ENCODE measurements at places on chromosomes 7 and 10.

- no peak for DNase-seq
Measured at GRCh38 chr10:84256510-84257342, 11.9 kb downstream of the RGR start.

- DNase-seq = no peak
Measured at GRCh38 chr7:341841-342638, 52.1 kb downstream of the FOXL3 start.

DNA sequence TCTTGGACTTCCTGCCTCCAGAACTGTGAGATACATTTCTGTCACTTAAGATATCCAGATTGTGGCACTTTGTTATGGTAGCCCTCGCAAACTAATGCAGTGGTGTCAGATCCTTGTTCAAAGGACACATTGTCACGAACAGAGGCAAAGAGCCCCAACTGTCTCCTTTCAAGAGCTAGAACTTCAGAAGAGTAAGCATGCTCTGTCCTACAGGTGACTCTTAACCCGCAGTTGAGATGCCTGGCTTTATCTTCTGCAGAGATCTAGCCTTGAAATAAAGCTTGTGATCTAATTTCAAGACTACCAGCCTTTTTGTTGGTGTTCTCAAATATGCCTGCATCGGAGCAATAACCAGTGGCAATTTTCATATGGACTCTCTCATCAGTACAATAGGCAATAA lies 134.4 kb downstream of the ATXN7L1 start:
- DNase-seq = no peak

DNA sequence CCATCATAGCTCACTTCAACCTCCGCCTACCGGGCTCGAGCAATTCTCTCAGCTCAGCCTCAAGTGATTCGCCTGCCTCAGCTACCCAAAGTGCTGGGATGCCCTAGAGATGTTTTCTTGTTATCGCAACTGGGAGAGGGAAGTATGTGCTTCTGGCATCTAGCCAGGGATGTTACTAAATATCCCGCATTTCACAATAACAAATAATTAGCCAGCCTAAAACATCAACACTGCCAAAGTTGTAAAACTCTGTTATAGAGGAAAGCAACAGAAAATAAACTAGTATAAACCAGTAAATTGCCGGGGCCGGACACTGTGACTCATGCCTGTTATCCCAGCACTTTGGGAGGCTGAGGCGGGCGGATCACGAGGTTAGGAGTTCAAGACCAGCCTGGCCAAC lies 7.2 kb downstream of the INA start:
- no peak for DNase-seq

- no peak for DNase-seq
Measured at GRCh38 chr10:49275896-49276295, 23.1 kb upstream of the C10orf71 start.

DNA sequence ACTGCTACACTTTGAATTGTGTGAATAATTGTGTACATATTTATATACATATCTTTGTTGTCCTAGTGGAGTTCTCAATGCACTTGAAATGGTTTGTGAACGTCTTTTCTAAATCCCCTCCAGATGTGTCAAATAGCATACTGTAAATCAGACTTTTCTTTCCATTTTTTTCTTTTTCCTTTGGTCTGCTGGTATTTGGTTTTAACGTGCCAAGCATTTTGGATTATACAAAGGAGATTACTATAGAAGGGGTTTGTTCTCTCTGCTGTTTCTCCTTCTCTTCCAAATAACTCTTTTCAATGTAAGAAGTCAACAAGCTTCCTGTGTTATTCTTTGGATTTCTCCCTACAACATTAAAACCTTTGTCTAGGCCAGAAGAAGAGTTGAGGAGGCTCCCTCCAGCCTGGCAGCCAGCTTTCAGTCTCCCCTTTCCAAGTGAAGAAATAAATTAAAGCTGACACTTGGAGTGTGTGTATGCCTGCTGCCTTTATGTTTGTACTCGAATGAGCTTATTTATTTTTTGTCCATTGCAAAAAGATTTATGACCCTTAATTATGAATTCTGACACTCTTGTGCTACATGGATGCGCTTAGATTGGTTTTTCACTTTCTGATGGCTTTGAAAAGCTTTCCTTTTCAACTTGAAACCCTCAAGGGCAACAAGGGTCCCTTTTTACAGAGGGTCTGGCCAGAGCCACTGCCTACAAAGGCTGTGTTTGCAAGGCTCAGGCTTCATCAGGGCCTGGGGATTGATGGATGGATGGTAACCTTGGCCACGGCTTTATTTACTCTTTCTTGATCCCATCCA lies 107.8 kb downstream of the RAB18 start:
- DNase-seq = no peak

DNA sequence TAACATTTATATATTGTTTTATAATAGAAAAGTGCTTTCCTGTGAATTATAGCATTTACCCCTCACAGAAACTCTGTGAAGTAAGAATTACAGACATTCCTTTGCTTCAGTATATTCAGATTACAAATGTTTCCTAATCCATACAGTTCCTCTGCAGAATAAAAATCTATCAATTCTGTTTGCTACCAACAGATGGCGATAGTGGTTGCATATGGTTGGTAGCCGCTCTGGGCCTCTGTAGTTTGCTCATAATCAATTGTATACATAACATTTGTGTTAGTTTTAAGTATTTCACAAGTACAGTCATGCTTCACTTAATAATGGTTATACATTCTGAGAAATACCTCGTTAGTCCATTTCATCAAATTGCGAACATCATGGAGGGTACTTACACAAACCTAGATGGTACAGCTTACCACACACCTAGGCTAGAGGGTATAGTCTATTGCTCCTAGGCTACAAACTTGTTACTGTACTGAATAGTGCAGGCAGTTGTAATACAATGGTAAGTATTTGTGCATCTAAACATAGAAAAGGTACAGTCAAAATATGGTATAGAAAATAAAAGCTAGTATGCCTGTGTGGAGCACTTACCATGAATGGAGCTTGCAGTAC lies 94.4 kb upstream of the STEAP4 start:
- DNase-seq = no peak

DNA sequence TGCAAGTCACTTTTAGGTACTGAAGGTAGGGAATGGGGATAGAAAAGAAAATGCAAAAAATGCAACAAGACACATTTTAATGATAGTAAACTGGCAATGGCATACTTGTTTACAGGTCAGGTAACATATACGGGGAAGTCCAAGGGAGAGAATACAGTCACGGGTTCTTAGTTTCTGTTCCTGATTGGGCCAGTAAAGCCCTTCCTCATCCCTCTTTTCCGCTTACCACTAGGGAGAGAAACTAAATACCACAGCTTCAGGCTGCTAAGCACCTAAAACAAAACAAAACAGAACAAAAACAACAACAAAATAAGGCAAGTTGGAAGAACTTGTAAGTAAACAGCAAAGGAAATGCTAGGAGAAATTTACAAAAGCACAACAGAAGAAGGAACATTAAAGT lies 65.2 kb upstream of the OGDHL start:
- DNase-seq = no peak

- DNase-seq = no peak
Measured at GRCh38 chr7:14902589-14903067, at the start of gene DGKB. Gene DGKB, minus strand, starts transcription at chr7:14902751.

DNA sequence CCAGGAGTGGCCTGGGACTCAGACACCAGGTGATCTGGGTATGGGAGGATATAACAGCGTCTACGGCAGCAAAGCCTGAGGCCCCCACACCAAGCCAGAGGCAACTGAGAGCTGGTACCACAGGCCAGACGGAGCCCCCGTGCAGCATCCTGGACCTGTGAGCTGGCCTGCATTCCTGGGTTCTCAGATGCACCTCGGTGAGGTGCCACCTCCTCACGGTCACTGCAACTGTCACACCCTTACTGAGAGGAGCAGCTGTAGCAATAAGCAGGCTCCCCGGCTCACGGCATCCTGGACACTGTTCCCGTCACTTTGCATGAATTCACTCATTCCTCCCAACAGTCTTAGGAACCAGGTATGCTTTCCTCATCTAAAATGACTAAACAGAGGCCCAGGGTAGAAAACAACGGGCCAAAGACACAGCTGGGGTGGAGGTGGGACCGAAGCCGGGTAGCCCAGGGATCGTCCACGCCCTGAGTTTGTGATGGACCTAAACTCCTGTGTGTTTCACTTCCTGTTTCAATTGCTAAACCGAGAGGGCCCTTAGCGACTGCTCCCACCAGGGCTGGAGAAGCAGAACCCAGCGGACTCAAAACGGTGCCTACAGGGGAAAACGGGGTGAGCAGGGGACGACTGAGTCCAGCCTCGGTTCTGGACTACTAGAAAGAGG lies 98.7 kb downstream of the CTBP2 start:
- DNase-seq = no peak

GRCh38 chr10:48455055-48455391 lies 148.5 kb downstream of the MAPK8 start:
- no peak for DNase-seq

DNA sequence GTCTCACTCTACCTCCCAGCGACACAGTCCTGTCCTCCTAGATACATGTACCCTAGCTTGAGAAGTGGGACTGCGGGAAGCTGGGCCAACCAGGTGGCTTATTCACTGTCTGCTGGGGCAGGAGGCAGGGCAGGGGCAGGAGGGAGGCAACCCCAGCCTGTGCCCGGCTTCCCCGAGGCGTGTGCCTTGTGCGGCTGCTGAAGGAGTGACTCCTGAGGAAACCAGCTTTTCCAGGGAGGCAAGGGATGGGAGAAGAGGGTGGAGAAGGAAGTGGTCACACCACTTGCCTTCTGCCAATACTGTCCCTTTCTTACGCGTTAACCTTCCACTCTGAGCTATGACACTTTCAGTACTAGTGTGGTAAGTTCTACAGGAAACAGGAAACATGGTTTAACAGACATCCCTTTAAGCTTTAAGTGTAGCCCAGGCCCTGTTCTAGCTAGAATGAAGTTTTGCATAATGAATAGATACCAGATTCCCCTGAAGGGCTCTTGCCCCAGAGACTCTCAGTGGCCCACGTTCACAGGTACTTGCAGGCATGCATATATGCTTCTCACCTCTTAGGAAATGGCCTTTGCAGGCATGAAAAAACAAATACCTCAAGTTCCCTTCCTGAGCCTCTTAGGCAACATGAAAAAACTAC lies 40.6 kb downstream of the SYPL1 start:
- DNase-seq = peak; percentile 56

DNA sequence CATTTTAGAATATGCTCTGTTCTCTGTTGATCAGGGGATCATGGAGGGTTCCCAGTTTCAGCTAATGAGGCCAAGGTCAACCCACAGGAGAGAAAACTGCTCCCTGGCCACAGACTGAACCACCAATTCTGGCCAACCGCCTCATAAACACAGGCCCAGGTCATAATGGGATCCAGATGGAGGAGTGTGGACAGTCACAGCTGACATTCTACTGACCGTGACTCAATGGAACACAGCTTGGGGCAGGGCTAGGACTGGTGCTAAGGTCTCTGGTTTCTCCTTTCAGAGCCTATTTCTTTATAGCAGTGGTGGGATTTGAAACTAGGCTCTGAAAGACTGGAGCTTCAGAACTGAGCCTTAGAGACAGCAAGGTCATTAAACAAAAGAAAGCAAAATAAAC lies 68.3 kb downstream of the HIPK2 start:
- DNase-seq = no peak

DNA sequence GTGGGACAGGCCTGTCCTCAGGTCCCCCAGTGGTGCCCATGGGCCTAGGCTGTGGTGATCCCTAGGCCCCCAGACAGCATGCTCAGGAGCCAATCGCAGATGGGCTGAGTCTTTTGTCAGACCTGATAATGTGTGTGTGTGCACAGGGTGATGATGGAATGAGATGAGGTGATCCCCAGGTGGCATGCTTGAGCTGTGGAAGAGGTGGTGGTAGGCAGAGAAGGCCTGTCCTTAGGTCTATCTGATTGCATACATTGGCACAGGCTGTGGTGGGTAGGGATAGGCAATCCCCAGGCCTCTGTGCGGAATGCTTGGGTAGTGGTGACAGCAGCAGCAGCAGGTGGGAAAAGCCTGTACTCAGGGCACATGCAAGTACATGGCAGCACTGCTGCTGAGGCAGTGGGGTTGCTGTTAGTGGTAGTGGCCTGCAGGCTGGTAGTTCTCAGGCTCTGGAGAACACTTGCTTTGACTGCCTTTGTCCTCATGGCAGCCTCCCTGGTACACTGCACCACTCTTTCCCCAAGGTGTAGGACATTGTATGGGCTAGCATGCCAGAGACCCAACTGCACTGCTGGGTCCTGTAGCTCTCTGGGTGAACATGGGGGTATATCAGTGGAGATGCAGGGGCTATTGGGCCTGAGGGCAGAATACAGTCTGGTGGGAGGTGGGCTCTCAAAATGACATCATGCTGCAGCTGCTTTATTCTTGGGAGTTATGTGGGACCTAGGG lies 260.9 kb upstream of the PLPP4 start:
- DNase-seq = no peak

DNA sequence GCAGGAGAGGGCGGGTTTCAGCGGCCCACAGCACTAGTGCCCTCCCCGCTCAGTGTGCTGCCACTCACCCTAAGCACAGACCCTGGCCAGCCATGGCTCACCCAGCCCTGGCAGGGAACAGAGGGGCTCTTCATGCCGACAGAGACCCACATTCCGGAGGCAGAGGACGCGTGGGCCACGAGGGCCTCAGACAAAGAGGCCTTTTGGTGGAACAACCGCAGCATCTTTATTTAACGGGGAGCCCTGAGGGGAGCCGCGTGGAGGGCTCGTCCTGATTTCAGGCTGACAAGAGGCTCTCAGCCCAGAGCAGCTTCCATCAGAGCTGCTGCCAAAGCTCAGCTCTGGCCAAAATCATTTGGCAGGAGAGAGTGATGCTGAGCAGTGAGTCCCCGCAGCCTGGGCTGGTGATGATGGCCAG lies 127.8 kb downstream of the SH3PXD2A start:
- DNase-seq = no peak

- DNase-seq = peak; percentile 59
Measured at GRCh38 chr7:936386-937054, 18.0 kb downstream of the ADAP1 start.

- no peak for DNase-seq
Measured at GRCh38 chr7:55072251-55072650, 53.4 kb downstream of the EGFR start.

GRCh38 chr7:69732203-69732602 lies 133.9 kb downstream of the AUTS2 start:
- DNase-seq = no peak

GRCh38 chr10:79459243-79459642 lies 13.8 kb upstream of the ZCCHC24 start:
- DNase-seq = no peak

DNA sequence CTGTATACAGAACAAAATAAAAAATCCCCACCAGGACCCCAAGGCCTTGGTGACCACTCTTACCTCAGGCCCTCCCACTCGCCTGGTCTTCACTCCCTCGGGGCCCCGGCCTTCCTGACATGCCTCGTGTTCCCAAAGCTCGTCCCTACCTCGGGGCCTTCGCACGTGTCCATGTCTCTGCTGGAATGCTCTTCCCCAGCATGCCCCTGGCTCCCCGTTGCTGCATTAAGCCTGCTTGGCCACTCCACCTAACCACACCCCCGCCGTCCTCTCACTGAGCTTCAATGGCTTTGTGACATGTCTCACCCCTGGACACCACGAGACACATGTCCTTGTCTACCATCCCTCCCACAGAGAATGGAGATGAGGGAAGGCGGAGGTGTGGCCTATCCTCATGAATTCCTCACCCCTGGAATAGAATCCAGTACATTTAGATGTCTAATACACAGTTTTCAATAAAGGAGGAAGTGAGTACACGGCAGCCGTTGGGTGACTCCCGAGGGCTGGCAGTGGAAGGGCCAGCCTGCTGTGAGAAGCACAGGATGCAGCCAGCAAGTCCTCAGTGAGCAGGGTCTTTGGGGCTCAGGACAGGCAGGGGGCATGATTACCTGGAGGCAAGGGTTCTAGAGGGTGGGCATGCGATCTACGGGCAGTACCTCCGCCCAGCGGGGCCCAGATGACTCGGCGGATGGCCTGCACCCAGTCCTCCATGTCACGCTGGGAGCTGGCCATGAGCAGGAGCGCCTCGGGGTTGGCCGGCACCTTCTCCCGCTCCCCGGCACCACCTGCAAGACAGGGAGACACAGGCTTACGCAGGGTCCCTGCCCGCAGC lies 125.7 kb downstream of the ARHGAP22 start:
- no peak for DNase-seq
